ENCODE measurements at places on chromosomes 3 and 15.
A peak's percentile ranks its signal among the peaks of the same experiment; 100 is the strongest.

- no peak for DNase-seq
These were observed 18.4 kb upstream of the TIPARP start for GRCh38 chr3:156655819-156656550.

- no peak for DNase-seq
These were observed 527.7 kb downstream of the EPHA3 start for GRCh38 chr3:89635137-89635536.

- DNase-seq, result no peak
These were observed 306.2 kb downstream of the NLGN1 start for GRCh38 chr3:173703771-173704170.

DNA sequence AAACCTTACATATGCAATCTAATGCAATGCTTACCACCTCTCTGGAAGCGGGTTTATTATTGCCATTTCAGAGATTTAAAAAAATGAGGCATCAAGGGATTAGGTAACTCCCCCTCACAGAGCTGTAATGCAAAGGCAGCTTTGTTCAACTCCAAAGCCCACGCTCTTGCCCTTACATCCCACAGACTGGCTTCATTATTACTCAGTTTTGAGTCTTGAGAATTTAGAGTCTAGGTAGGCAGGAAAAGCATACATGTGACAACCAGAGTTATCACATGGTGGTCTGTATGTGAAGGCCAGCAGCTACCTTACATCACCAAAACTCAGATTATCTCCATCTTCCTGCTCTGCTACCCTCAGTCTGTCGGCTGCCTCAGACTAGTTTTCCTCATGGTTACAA is 326.9 kb downstream of the UACA start:
- no peak for DNase-seq

GRCh38 chr15:75650908-75651809 is 3.4 kb downstream of the SNX33 start:
- peak; percentile 60 for DNase-seq

- DNase-seq, result no peak
These were observed 180.6 kb downstream of the OSBPL10 start for GRCh38 chr3:31800436-31800835.
